Substantia nigra (tissue), 51 donors: ENCODE measurements at places on chromosomes 11 and 22.

DNA sequence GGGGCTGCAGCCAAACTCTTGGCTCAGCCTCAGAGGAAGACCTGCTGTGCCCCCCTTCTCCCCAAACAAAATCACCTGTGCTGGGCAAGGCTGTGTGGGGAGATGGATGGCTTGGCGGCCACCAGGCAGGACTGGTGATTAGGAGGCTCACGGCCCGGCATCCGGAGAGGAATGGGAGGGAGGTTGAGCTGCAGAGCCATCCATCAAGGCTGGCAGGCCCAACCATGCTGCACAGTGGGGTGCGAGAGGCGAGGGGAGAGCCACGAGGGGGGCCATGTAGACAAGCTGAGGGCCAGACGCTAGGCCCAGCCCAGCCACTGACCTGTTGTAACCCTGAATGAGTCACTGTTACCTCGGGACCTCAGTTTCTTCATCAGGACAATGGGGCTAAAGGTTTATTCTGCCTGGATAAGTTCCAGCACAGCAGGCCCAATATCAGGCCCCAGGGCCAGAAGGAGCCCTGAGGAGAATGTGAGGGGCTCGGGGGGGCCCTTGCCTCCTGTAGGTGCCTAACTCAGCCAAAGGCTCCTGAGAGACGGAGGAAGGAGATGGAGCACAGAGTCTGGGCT, 18.2 kb downstream of the PDE2A start:
- no peak for DNase-seq

- DNase-seq, result no peak
Measured at GRCh38 chr11:78930810-78931523, 356.3 kb upstream of the NARS2 start.

DNA sequence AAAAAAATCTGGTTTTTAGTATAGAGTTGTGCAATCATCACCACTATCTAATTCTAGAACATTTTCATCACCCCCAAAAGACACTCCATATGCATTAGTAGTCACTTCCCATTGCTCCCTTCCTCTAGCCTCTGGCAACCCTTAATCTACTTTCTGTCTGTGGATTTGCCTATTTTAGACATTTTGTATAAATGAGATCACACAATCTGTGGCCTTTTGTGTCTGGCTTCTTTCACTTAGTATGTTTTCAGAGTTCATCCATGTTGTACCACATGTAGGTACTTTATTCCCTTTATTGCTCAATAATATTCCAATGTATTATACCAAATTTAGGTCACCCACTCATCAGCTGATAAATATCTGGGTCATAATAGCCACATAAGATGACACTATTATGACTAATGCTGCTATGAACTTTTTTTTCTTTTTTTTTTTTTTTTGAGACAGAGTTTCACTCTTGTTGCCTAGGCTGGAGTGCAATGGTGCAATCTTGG, 67.5 kb upstream of the SCUBE2 start:
- no peak for DNase-seq

GRCh38 chr11:89660234-89660633, 49.9 kb upstream of the TRIM77 start:
- DNase-seq, result no peak

- no peak for DNase-seq
Measured at GRCh38 chr11:119602745-119603373, 126.1 kb downstream of the NECTIN1 start.

- no peak for DNase-seq
Measured at GRCh38 chr11:11756718-11757117, 85.1 kb upstream of the USP47 start.

- no peak for DNase-seq
Measured at GRCh38 chr11:39345834-39346442, 2113.5 kb downstream of the LRRC4C start.

- no peak for DNase-seq
Measured at GRCh38 chr11:8039530-8040260, 41.3 kb upstream of the TUB start.

GRCh38 chr11:111370902-111371578, 8.0 kb downstream of the POU2AF1 start:
- no peak for DNase-seq

DNA sequence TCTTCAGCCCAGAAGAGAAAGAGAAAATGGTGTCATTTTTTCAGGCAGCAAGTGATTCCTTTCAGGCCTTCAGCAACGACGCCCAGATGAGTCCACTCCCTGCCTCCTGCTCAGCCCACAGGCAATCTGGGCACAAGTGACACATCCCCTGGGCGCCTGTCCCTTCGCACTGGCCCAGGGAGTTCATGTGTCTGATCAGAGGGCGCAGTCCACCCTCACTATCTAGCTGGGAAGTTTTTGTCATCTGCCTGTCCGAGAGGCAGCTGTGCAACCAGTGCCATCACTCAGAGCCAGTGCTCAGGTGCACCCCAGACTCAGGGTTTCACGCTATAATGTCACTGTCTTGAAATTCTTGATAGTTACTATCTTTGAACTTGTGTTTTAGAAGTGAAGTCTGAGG, 1.4 kb upstream of the KCNQ1OT1 start:
- no peak for DNase-seq

GRCh38 chr11:61173456-61173855, 12.2 kb upstream of the VPS37C start:
- DNase-seq, result no peak

GRCh38 chr11:67079065-67079705, 22.5 kb downstream of the RHOD start:
- DNase-seq, result no peak

DNA sequence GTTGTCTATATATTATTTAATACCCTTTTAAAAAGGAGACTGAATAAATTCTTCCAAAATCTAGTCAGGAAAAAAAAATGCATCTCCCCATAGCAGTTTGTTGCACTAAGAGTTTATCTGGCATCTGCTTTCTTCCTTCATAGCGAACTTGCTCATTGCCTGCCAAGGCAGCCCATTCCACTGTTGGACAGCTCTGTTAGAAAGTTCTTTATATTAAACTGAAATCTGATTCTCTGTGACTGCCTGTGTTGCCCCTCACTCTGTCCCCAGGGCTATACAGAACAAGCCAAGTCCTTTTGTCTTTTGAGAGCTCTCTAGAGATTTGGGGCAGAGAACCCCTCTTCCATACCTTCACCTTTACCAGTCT, 3.3 kb upstream of the CHRDL2 start:
- no peak for DNase-seq

GRCh38 chr22:48442663-48443062, 1385.0 kb downstream of the BRD1 start:
- DNase-seq, result no peak

GRCh38 chr11:67376873-67377808, 3.7 kb upstream of the CLCF1 start:
- DNase-seq, result no peak

GRCh38 chr11:93099806-93100205, 98.0 kb downstream of the SLC36A4 start:
- DNase-seq, result no peak

GRCh38 chr11:58192229-58192628, 3.4 kb downstream of the OR9Q2 start:
- DNase-seq, result no peak

- DNase-seq, result no peak
Measured at GRCh38 chr11:98572941-98573340, 447.8 kb upstream of the CNTN5 start.

DNA sequence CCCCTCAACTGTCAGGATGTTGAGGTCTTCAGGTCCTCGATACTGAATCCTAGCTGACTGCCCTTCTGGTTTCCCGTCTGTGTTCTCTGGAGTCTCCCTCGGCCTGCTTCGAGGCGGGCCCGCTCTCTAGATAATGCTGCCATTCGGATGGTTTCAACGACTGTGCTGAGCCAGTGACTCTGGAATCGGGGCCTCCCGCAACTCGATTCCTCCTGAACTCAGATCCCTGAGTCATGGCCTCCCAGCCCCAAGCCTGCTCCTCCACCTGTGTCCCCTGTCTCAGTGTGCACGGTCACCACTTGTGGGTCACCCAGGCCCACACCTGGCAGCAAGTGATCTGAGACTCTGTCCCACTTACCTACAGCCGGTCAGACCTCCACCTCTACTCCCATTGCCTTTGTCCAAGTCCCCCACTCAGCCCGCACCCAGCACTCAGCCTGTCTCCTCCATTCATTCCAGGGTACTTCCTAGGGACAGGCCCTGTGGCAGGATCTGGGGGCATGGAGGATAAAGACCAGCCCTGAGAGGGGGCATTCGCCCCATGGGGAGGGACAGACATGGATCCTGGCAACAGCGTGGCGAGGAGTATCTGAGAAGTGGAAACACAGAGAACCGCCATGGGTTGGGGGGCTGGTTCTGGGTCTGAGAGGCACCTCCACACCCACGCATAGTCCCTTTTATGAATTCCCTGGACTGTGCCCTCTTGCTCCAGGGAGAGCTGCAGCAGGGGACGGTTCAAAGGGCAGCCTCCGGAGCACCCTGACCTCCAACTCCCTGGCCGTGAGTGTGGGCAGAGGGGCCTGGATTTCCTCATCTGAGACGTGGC, 14.3 kb downstream of the MPST start:
- DNase-seq, result no peak

- no peak for DNase-seq
Measured at GRCh38 chr11:113392236-113392921, 4.8 kb downstream of the ANKK1 start.

DNA sequence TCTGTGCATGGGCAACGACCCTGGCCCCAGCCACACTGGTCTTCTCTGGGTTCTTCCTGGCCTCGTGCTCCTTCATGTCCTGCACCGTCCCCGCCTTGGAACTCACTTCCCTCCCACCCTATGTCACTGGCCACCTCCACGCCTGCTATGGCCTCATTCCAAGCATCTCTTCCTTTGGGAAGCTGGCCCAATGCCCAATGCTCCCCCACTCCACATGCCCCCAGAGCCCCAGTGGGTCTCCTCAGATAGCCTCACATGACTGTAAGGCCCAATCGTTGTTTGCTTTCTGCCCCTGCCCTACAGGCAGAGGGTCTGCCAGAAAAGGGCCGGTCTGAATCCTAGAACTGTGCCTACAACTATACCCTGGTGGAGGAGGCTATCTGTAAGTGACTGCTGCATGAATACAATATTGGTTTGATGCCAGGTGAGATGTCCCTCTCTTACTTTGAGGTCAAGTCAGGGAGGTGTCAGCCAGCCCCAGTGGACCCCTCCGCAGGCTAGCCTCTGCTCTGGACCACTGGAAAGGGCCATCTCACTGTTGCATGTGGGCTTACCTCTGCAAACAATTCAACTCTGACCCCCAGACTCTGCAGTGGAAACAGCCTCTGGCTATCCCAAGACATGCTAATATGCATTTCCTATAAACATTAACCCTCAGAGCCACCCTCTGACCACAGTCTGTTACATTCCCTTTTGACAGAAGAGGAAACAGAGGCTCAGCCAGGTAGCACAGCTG, 2.1 kb upstream of the GNAZ start:
- no peak for DNase-seq

DNA sequence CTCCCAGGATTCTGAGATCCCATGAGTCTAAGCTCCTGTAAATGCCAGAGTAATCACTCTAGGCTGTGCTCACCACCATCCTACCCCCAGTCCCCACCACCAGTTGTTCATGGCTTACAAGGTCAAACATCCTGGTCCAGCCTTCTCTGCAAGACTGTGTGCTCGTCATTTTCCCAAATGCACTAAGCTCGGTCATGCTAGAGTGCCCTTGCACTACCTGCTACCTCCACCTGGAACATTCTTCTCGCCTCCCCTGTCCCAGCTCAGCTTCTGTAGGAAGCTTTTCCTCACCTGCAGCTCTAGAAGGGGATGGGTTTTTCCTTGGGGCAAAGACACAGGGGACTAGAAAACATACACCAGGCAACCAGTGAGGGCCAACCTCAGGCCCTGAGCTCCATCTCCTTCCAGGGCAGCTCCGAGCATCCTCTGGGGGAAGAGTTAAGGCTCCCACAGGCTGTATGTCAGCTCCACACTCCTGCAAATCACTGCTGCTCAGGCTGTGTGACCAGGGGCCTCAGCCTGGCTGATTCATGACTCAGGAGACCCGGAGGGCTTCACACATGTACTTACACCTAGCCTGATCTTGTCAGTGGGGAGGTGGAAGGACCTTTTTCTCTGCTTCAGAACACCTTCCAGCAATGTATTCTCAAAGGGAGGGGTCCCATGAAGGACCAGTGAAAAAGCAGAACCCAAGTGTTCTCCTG, 37.2 kb upstream of the CSNK2A3 start:
- no peak for DNase-seq

- no peak for DNase-seq
Measured at GRCh38 chr11:131378931-131379330, 8.5 kb downstream of the NTM start.

DNA sequence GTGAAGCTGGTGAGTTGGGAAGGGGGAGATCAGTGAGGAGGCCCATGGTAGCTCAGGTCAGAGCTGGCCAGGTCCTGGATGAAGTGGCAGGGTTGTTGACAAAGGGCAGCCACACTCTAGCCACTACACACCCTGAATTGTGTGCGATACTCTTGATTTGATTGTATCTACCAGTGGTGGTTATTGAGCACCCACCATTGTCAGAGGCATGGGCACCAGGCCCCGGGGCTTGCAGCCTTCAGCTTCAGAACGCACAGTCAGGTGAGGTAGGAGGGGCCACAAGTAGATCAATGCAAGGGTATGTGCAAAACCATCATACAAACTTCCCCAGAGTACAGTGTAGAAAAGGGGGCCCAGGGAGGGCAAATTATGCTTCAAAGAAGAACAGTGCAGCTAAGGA, 38.1 kb downstream of the MICAL2 start:
- no peak for DNase-seq

DNA sequence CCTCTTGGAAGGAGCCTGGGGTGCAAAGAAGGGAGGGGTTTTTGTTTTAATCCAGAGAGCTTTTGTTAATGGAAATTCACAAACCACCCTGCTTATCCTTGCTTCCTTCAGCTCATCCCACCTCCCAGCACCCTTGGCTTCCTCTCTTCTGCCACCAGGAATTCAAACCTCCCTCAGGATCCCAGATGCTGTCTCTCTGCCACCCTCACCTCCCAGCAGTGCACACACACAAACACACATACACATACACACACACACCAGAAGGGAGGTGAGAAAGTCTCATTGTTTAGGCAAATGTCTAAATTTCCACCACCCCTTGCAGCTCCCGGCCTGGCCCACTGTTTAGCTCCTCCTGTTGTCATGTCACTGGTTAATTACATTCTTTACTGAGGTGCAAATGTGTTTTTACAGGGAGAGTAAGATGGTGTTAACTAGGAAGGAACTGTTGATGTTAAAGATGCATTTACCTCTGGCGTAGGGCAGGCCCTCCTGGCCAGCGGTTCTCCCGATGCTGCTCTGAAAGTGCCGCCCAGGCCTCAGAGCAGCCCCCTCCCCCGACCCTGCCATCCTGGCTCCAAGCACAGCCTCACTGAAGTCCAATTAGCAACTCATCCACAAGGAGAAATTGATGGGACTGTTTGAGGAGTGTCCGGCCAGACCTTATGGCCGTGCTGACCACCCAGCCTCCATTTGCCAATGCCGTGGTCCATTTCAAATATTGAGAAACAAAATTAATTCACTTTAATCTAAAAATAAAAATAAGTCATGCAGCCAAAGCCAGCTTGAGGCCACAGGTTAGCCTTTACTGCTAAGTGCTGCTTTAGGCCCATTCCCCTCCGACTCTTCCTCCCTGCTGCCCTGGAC, 165.4 kb downstream of the FEZ1 start:
- no peak for DNase-seq
